AG08395 (cell line): ENCODE measurements at places on chromosomes 2 and 18.
A peak's percentile ranks its signal among the peaks of the same experiment; 100 is the strongest.

GRCh38 chr2:120395221-120396012 is 49.5 kb downstream of the INHBB start:
- no peak for DNase-seq

- no peak for DNase-seq
Observed at GRCh38 chr2:241639385-241639784, 1.9 kb downstream of the ATG4B start.

DNA sequence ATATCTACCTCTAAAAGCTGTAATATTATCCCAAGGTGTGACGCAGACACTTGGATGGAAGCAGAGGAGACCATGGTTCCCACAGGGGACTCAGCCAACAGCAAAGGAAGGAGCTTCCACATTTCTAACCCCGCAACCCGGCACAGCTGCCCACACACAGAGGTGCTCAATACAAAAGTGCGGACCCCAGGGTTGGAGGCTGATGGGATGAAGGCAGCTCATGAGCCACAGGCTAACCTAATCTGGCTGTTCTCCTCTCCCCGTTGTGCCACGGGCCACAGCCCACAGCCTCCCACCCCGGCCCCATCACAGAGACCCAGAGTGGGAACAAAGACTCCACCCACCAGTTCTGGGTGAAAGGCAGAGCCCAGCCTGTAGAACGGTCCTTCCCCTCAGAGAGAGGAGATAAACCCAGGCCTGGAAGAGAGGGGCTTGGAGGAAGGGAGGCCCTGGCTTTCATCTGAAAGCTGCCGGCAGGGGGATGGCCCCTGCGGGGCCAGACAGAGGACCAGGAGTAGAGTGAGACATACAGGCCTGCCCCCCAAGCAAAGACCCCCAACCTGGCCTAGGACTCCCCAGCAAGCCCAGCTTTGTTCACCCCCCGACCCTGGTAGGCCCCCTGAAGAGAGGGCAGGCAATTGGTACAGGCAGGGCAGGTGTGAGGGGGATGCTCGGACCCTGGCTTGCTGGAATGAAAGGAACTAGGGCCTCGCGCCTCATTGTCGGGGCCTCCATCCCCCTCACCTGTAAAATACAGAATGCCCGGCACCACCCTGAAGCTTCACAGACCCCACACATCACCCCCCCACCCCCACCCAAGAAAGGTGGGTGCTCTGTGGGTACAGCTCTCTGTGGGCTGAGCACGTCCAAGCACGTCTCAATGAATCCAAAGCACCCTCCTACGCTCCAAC is 6.9 kb downstream of the RAB17 start:
- DNase-seq, result no peak

- DNase-seq, result no peak
Observed at GRCh38 chr2:233674995-233675394, 3.3 kb downstream of the UGT1A9 start.

DNA sequence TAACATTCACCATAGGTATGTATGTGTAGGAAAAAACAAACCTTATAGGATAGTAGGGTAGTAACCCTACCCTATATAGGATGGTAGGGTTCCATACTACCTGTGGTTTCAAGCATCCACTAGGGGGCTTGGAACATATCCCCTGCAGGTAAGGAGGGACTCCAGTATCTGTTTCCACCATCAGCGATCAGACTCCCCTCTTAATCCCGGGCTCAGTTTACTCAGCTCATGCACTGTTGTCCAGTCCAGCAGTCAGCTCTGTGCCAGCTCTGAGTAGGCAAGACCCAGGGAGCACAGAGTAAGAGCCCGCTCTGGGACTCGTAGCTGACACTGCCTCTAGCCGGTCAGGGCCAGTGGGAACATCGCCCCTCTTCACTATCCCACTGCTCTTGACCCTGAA is 61.7 kb downstream of the MEX3C start:
- DNase-seq, result no peak

DNA sequence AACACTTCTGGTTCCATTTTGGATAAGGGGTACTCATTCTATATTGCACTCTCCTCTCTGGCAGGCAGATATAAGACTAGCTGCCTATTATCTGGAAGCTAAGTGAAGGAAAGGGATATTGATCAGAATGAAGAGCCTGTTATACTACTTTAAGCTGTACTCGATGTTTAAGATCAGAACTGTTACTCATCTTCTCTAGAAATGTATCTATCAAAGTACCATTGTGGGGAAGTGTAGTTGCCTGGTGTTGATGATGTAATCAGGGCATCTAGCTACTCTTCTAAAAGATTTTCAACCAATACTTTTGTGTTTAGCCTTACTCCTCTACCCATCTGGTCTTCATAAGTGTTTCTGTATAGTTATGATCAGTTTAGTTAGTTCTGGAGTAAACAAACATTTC is 5.8 kb downstream of the CAMKMT start:
- no peak for DNase-seq

- DNase-seq, result no peak
Observed at GRCh38 chr18:46341986-46342525, 237.9 kb downstream of the HAUS1 start.

GRCh38 chr2:200211643-200212042 is 94.8 kb upstream of the SPATS2L start:
- no peak for DNase-seq

DNA sequence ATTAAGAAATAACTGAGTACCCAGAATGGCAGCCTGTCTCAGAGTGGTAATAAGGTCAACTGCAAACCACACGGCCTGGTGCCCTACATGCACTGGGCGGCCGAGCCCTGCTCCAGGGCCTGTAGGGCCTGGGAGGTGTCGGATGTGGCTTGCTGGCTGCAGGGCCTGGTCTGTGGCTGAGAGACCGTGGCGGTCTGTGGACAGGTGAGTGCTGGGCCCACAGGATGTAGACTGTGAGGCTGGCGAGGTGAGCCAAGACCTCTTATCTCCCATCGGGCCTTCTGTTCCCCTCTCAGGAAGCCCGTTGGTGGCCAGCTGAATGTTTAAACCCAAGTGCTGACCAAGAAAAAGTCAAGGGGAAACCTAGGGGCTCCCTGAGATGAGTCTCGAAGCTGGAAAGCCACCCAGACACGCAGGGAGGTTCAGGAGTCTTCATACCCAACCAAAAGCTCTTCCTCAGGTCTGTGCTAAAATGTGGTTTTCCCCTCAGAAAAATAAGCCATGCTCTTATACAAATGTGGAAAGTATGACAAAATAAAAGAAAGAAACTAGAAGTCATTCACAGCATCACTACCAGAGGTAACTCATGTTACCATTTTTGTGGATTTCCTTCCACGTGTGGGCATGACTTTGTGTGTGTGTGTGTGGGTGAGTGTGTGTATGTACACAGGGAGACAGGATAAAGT is 47.7 kb upstream of the CTDP1 start:
- DNase-seq, result no peak

DNA sequence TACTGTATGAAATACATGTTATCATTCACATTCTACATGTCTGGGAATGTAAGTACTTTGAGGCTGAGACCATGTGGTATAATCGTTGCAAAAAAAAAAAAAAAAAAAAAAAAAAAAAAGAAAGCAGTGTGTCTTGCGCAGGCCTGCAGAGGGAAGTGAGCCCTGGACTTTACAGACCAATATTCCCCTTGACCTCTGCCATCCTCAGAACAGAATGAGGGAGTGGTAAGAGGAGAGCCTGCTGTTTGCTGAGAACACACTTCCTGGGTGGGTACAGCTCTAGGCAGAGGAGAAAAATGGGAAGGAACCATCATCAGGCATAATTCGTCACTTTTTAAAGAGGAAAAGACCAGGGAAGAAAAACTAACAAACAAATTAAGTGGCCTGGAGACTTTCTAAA is 28.8 kb upstream of the TBC1D8 start:
- DNase-seq, result no peak

DNA sequence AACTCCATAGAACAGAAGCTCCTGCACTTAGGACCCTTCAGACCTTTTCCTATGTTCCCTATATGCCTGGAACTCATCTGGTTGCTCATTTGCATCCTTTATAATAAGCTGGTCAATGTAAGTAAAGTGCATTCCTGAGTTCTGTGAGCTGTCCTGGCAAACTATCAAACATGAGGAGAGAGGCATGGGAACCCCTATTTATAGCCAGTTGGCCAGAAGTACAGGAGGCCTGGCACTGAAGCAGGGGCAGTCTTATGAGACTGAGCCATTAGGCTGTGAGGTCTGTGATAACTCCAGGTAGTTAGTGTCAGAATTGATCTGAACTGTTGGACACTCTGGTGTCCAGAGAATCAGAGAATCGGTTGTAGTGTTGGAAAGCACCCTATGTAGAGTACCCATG is 88.4 kb downstream of the EHD3 start:
- no peak for DNase-seq

DNA sequence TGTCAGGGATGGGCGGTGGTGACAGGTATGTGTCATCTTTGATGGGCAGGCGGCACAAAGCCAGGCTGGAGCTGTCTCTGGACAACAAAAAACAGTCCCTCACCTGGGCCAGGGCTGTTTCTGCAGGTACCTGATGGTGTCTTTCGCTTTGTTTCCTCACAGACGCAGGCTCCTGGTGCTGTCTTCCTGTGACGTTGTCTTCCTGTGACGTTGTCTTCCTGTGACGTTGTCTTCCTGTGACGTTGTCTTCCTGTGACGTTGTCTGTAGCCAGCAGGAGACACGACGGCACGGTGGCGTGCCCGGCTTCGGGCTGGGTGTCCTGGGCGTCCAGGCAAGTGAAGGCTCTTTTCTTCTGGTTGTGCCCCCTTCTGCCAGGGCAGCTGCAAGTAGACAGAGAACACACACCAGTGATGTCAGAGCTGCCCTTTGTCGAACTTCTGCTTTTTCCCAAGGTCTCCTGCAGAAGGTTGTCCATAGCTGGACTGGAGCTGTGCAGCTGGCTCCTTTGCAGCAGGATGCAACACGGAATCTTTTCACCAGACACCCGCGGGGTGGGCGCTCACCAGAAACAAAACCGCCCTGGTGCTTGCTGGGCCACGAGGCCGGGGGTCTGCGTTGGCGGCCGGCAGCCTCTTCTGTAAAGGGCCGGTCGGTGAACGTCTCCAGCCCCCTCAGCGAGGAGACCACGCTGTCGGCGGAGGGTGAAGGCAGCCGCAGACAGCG is 21.1 kb downstream of the GPR35 start:
- no peak for DNase-seq

DNA sequence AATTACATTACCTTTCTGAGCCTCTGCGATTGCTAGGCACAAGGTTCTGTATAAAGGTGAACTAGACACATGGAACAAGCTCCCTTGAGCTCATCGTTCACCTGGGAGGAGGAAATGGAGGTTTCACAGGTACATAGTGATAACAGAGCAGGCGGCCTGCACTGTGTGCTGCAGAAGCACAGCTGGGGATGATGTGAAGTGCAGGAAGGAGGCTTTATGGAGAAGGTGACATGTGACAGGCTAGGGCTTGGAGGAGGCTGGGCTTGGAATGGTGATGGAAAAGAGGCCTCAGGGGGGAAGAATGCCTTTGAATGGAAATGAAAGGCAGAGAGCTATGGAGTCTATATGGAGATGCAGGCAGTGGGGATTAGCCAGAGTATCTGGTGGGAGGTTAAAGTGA is 22.9 kb downstream of the MARCHF4 start:
- DNase-seq, result no peak

DNA sequence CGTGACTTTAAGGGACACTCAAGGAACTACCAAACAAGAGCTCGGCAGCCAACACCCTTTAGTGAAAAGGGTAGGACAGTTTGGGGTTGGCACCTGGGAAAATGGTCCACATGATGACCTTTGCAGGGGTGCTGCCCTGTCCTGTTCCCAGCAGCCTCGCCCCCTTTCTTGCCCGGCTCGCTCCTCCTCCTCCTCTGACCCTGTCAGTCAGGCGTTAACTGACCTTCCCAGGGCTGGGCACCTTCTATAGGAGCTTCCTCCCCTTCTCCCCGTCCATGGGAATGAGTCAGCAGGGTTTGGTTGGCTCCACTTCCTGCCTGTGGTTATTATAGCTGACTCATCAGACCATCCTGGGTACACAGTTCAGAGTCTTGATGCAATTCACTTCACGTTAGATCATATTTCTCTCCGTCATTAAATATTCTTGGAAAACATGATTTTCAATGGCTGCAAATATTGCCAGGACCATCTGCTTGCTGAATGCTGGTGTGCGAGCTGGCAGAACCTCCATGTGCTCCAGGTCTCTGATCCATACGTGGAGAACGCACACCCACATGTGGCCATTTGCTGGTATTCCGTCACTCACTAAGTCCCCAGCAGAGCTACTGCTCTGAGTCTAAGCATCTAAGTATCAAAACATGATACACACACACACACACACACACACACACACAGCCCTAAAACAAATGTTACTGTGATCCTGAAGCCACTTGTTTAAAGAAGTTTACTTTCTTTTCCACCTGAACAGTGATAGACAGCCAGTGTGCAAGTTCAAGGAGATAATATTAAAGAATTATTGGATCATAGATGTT is 185.0 kb downstream of the ANAPC1 start:
- DNase-seq, result peak; percentile 98

GRCh38 chr2:37916512-37917082 is 8.5 kb upstream of the RMDN2 start:
- DNase-seq, result peak; percentile 89

GRCh38 chr2:49029406-49029805 is 124.9 kb downstream of the FSHR start:
- DNase-seq, result no peak

DNA sequence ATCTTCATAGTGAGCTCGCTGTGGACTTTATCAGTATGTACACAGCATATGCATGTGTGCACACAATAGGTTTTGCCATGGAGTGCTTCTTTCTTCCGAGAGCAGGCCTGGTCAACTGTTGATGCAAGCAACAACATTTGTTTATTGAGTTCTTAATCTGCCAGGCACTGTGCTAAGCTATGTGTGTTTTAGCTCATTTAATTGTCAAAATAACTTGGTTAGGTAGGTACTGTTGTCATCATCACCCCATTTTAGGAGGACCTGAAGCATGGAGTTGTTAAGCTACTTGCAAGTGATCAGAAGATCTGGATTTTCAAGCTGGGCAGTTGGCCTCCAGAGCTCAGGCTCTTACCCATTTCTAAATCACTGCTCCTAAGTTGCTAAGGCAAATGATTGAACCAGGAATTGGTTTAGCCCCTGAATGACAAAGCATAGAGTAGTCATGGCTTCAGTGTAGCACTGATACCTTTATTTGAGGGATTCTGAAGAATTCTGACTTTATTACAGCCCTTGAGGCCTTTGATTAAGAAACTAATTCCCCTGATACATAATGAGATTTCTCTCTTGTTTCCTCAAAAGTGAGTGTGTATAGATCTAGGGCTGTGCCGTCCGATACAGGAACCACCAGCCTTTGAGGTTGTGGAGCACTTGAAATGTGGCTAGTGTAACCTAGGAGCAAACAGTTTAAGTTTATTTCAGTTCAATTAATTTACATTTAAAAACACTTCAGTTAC is 132.9 kb downstream of the FMNL2 start:
- DNase-seq, result no peak

DNA sequence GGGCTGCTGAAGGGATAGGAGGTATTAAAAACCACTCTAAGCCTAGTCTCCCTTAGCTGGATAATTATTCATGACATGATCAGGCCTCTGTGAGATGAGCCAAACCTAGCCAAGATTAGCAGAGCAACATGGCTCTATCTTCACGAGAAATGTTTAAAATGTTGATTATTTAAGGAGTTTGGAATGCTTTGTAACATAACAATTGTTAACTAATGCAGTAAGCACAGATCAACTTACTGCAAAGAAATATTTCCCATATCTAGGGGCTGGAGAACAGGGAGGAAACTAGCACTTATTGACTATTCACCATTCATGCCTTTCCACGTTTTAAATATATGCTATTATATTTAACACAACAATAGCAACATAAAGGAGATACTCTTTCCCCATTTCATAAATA is 833.7 kb upstream of the CHAC2 start:
- no peak for DNase-seq
